ENCODE measurements at places on chromosomes 2 and 18.

DNA sequence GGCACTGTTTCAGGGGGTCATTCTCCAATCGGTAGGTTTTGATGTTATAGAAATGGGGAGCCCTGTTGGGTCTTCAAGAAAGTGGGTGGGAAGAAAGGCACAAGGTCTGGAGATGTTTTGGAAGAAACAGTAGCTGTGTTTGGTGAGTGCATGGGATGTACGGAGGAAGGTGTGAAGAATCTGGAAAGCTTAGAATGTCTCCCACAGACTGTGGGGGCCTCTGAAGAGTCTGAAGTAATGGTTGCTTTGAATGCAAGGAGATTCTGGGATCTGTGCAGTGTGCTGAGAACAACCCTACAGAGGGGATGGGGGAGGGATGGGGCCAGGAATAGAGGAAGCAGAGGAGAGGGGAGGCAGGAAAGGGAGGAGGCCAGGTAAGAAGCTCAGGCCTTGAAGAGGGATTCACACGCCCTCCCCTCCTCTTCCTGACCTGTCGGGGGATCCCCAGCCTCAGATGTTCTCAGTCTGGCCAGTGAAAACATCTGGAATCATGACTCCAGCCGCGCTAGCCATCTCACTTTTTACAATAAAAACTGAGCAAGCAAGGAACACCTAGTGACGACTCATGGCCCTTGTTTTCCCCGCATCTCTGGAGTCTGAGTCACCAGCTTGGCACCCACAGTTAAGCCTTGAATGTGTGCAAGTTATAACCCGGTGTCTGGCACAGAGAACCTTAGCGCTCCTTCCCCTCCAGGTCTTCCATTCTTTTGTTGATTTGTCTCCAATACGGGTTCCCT lies 74.2 kb downstream of the SH3BP4 start:
- peak; percentile 81 for DNase-seq

DNA sequence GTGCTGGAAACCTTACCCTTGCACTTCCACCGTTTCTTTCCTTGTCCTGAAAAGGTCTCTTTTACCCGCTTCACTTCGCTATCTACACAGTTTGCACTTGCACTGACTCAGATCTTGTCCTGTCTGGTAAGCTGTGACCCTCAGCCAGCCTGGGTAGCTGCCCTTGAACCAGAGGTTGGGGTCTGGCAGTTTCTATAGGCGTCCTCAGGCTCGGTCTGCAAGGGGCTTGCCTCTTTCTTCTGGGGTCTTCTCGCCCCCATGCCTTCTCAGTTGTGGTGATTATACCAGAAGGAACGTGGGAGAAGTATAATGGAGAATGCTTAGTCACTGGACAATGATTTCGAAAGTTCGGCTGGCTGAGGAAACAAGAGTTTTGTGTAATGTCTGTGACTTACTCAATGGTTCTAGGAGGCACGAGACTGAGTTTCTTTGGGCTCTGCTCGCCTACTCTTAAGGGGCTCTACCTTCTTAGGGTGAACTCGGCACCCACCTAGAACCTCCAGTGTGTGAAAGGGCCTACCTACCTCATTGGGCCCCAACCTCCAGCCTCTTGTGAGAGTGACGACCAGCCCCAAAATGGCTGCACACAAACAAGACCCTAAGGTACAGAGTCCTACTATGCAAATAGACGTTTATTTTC lies 6.9 kb upstream of the STAT1 start:
- peak; percentile 64 for DNase-seq

DNA sequence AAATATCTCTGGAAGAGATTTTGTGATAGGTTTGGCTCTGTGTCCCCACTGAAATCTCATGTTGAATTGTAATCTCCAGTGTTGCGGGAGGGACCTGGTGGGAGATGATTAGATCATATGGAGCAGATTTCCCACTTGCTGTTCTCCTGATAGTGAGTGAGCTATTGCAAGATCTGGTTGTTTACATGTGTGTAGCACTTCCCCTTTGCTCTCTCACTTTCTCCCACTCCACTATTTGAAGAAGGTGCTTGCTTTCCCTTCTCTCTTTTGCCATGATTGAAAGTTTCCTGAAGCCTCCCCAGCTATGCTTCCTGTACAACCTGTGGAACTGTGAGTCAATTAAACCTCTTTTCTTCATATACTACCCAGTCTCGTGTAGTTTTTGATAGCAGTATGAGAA lies 97.0 kb upstream of the FN1 start:
- DNase-seq: no peak

DNA sequence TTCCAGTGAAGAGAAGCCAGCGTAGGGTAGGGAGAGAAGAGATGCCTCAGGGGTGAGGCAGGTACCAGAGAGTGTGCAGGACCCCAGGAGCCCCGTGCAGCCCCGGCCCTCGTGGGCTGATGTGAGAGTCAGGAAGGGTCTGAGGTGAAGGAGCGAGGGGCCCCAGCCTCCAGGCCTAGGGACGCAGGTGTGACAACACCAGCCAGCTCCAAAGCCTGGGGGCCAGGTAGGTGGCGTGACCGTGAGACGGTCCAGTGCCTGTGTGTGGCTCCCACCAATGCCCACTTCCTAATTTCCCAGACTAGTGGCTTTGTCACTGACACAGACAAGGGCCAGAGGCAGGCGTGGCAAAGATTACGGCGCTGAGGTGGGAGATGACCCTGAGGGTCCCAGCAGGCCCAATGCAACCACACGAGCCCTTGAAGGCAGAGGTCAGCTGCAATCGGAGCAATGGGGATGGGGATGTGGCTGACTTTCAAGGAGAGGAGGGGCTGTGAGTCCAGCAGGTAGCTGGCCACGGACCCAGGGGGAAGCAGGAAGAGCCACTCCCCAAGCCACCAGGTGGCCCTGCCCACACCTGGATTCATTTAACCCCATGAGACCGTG lies 86.0 kb upstream of the SNTG2 start:
- no peak for DNase-seq

DNA sequence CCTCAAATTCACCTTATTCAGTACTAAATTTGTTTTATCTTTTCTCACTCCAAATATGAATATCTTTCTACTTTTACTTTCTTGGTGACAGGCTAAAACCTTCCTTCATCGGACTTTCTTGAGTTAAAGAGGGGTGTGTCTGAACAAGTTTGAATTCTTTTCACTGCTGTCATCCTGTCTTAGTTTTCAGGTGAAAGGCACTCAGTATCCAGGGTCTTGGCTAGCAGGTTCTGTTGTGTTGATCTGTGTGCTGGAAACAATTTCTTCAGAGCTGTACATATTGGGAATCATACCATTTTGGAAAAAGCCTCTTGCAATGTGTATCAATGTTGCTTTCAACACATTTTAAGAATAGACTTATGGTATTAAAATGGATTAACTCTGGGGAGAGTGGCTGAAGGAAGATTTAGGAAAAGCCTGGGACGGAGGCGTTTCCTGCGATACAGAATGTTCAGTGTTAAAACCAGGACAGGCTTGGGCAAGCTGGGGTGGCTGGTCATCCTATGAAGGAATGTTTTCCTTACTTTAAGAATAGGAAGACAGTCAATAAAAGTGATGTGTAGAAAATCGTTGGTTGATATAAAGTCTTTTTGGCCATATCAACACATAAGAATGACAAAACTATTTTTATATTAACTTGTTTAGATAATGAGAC lies 350.7 kb upstream of the SPRED2 start:
- no peak for DNase-seq

DNA sequence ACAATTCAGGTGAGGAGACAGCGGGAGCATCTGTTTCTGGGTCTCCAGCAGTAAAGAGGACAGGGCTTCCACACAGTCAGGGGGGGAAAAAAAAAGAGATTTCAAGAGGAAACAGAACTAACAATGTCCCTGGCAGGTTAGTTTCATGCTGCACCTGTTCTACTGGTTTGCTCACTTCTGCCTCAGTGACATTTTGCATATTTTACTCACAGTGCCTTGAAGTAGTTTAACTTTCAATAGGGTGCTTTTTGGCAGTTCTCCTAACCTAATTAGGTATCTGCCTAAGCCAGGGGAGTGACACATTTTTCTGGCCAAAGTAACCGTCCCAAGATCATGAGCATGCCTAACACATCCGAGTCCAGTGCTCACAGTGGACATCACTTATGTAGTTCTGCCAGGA lies 109.0 kb upstream of the ALK start:
- DNase-seq: no peak

- no peak for DNase-seq
Measured at GRCh38 chr2:118845005-118845521, 2.4 kb downstream of the EN1 start.

DNA sequence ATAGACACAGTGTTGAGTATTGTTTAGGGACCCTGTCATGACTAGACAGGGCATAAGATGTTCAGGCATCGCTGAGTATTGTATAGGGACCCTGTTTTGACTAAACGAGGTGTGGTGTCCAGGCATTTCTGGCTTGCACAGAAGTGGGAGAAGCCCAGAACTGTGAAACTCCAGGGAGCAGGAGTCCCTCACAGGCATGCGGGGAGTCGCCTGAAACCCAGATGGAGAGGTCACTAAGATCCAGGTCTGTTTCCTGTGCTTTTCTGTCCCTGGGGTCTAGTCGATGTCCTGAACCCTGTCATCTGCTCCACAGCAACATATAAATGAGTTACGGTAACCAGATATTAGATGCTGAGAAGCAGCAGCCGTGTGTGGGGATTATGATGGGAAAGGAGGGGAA lies 469.0 kb upstream of the SALL3 start:
- no peak for DNase-seq

Data from BJ (cell line).